CD4-positive, alpha-beta memory T cell (primary cell): ENCODE measurements at places on chromosomes 6 and 20. TPM values are rescaled to one million over a fixed set of nuclear protein-coding genes. Genes with fewer than 3 reads are reported as not detected.

Gene SLC35D3
- not detected for total RNA-seq

Gene LRRN4
- total RNA-seq, result not detected

Gene VGLL2
- total RNA-seq, result not detected

Gene FIG4
- total RNA-seq, result 14.8 TPM

Gene LY6G6C
- total RNA-seq, result not detected

Gene CST2
- total RNA-seq, result not detected

Gene MYL9
- not detected for total RNA-seq

Gene NHSL1
- 0.53 TPM for total RNA-seq

Gene CCN6
- not detected for total RNA-seq

Gene RNF39
- total RNA-seq, result not detected

Gene PDE10A
- total RNA-seq, result not detected

Gene RPS18
- 3,439 TPM for total RNA-seq

Gene ENPP1
- total RNA-seq, result 0.52 TPM

Gene BMP2
- not detected for total RNA-seq

Gene RHAG
- not detected for total RNA-seq

Gene PI3
- not detected for total RNA-seq

Gene C20orf141
- not detected for total RNA-seq

Gene CRISP2
- not detected for total RNA-seq

- no peak for DNase-seq
Observed at GRCh38 chr6:71446470-71446869, 157.9 kb downstream of the OGFRL1 start.

- DNase-seq, result no peak
Observed at GRCh38 chr6:22112461-22112860, 184.4 kb downstream of the PRL start.

GRCh38 chr20:52922436-52922835 is 49.7 kb upstream of the TSHZ2 start:
- no peak for DNase-seq

- DNase-seq, result no peak
Observed at GRCh38 chr20:36173451-36173933, 19.0 kb downstream of the EPB41L1 start.

DNA sequence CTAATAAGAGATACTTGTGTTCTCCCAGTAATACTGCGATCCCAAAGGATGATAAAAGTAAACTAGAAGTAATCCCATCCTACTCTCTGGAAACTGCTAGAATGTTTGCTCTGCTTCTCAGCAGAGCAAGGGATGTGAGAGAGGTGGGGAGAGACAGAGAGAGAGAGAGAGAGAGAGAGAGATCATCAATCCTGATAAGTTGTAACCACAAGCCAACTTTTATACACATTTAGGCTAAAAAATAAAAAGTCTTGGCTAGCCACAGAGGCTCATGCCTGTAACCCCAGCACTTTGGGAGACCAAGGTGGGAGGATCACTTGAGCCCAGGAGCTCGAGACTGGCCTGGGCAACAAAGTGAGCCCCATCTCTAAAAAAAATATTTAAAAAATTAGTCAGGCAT is 16.0 kb upstream of the TRIM38 start:
- no peak for DNase-seq

DNA sequence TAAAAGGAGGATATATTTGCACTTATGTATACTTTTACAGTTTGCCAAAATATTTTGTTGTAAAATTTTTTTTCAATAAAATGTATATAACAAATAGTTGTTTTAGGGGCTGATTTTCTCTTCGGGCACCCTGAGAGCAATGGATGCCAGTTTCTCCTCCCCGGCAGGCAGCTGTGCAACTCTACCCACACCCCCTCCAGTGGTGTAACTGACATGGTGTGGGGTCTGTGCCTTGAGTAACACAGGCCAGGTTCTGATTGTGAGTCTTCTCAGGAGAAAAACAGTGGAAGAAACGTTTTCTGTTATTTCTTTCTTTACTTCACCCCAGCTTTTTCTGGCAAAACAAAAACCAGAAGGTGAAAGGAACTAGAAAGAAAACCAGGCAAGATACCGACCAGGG is 6.1 kb downstream of the FOXF2 start:
- DNase-seq, result no peak

DNA sequence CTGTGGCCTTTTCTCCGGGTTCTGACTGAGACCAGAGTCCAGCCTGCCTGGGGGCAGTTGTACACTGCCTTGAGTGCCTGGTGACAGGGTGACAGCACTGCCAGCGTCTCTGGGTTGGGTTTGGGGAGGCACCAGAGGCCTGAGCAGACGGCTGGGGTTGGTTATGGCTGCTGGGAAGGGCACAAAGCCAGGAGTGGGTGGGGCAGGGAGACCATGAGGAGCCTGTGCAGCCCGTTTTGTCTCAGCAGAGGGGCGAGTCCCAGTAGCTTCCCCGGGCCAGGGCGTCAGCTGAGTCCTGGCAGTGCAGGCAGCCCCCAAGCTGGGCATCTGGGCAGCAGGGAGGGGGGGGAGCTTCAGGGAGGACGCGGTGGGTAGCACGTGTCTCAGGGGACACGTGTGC is 15.3 kb upstream of the SULF2 start:
- DNase-seq, result no peak

DNA sequence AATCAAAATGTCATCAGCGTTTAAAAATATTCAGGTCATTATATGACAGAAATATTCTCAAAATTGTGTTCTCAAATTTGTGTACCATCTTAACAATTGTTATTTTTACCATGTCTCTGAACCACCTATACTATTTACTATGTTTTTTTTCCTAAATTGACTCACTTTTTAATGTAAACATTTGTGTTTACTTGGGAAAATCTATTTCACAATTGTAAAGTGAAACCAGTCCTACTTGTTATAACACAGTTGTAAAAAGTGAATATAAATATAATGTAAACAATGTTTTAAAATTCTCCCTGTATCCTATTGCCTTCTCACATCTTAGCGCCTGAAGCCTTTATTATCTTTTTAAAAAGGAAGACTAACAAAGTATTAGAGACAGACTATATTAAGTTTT is 83.5 kb downstream of the ADGRG6 start:
- DNase-seq, result no peak

DNA sequence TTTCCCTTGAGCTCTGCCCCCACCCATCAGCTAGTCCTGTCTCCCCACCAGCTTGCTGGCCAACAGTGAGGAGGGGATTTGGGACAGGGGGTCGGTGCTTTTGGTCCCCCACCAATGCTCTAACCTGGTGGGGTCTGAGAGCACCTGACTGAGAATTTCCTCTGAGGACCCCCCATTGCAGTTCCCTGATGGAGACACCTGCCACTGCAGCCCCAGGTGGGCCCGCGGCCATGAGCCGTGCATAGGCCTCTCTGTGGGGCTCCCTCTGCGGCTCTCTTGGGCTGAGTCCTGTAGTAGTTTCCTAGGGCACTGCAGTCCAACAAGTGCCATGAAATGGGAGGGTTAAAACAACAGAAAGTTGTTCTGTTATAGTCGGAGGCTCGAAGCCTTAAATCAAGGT is 172.2 kb upstream of the SNX9 start:
- DNase-seq, result no peak

- no peak for DNase-seq
Observed at GRCh38 chr6:116514111-116514510, 2.7 kb downstream of the CALHM5 start.

DNA sequence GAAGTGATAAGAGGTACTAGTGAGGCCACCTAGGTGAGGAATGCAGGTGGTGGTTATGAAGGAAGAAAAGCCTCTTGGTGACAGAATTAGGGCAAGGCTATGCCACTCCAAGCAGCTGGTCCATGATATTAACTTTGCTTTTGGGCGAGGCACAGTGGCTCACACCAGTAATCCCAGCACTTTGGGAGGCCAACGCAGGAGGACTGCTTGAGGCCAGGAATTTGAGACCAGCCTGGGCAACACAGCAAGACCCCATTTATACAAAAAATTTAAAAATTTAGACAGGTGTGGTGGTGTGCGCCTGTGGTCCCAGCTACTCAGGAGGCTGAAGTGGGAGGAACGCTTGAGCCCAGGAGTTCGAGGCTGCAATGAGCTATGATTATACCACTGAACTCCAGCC is 56.1 kb downstream of the SERAC1 start:
- DNase-seq, result no peak

GRCh38 chr6:157267654-157268053 is 55.7 kb downstream of the TMEM242 start:
- DNase-seq, result no peak

GRCh38 chr6:88709819-88710246 is 253.6 kb downstream of the RNGTT start:
- DNase-seq, result no peak

DNA sequence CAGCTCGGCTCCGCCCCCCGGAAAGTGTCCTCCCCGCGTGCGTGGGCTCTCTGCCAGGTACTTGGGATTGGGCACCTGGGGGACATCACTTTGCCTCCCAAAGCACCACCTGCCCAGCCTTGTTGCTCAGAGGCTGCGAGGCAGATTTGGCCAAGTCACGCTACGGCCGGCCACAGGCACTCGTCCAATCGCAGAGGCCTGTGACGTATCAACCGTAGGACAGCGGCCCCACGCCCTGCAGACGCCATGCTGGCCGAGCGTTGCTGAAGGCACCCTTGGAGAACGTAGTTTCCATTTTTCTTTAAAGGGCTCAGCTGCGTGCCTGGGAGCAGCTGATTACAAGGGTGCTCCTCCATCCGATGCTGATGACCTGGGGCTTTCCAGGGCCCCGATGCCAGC is 3.1 kb downstream of the NTSR1 start:
- no peak for DNase-seq

DNA sequence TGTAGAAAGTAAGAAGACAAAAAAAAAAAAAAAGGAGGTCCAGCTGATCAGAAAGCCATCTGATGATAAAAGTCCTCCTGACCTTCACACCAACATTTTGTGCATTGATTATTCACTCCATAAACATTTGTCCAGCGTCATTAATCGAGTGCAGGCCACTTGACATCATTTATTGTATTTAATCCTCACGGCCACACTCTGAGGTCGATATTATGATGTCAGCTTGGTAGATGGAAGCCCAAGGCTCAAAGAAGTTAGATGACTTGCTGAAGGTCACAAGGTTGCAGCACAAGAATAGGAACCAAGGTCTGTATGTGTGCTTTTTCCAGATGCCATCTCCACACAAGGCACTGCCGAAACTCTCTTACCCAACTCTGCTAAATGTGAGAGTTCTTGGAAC is 328.4 kb downstream of the KIF16B start:
- DNase-seq, result no peak

DNA sequence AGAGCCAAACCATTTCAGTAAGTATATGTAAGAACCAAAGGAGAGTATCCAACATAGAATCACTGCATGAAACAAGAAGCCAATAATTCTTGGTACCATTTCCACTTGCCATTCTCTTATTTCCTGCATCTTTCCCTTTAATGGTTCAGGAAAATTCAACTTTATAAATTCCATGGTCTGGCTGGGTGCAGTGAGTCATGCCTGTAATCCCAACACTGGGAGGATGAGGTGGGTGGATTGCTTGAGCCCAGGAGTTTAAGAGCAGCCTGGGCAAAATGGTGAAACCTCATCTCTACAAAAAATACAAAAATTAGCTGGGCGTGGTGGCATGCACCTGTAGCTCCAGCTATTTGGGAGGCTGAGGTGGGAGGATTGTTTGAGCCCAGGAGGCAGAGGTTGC is 21.2 kb downstream of the NHLRC1 start:
- no peak for DNase-seq

- peak; percentile 70 for DNase-seq
Observed at GRCh38 chr6:38876475-38876874, 161.4 kb downstream of the DNAH8 start.

GRCh38 chr6:157412791-157413190 is 31.8 kb downstream of the ZDHHC14 start:
- DNase-seq, result no peak

GRCh38 chr20:56827763-56828162 is 198.7 kb downstream of the TFAP2C start:
- no peak for DNase-seq

DNA sequence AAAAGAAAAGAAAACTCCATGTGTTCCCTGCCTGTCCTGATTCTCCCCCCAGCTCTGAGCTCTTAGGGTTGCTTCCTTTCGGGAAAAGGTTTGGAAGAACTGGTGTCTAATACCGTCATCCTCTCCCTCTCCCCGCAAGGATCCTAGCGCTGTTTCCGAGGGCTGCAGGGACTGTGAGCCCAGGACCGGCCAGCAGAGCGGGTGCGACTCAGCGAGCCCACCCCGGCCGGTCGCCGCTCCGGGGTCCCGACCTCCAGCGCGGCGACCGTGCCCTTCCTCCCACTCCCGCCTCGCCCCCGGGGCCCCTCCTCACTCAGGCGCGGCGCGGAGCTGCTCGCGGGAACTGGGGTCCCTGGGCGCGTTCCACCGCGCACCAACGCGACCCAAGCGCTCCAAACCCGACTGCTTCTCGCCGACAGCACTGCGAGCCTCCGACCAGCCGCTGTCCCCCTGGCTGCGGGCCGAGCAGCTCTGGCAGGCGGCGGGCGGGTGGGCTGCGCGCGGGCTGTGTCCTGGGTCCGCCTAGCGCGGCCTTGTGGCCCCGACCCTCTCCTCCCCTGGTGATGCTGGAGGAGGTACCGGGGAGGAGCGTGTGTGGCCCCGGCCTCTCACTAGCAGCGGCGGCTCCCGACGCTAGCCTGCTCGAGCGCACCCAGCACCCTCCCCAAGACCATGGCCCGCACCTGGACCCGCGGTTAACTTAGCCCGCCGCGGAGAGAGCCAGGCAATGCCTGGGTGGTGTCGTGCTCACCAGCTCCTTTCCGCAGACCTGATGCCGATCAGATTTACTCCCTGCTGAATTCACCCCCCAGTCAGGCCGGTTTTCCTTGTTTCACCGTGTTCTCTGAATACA is at the start of gene PLA2G7:
PLA2G7 (minus strand) TSS at position 509 of the 853 bp plus-strand sequence. CDS start 12,484 bp downstream, outside the sequence.
- DNase-seq, result no peak

DNA sequence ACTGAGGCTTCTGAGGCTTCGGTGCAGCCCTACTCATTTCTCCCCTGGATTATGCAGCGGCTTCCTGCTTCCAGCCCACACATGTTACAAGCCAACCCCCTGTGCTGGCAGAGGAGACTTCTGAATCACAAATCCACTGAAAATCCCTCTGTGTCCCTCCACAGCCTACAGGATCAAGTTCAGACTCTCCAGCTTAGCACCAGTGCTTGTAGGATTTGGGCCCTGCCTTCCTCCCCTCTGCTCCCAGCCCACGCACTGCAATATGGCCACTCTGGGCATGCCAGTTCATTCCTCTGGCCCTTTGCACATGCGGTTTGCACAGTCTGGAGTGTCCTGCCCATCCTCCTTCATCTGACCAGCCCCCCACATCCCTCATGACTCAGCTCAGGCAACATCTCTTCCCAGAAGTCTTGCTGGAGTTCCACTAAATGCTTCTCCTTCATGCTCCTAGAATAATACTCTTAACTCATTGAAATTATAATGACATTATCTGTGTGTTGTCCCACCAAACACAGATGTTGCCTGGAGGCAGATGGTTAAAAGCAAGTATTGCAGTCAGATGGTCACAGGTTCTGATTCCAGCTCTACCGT is 15.9 kb upstream of the MDGA1 start:
- no peak for DNase-seq

- no peak for DNase-seq
Observed at GRCh38 chr6:113625850-113626249, 231.3 kb upstream of the MARCKS start.

- no peak for DNase-seq
Observed at GRCh38 chr6:105800398-105800797, 285.7 kb upstream of the PRDM1 start.

GRCh38 chr6:86789779-86790411 is 147.4 kb upstream of the HTR1E start:
- DNase-seq, result no peak

GRCh38 chr20:14069796-14070195 is 74.5 kb downstream of the MACROD2 start:
- DNase-seq, result no peak
